ENCODE measurements at places on chromosomes 4 and X.

DNA sequence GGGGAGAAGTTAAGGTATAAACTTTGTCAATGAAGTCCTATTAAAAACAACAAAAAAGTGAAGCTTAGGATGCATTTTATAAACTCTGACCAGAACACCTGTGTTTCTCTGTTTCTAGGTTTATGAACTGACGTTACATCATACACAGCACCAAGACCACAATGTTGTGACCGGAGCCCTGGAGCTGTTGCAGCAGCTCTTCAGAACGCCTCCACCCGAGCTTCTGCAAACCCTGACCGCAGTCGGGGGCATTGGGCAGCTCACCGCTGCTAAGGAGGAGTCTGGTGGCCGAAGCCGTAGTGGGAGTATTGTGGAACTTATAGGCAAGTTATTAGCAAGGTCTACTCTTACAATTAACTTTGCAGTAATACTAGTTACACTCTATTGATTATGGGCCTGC, 46.6 kb downstream of the HTT start:
- no peak for DNase-seq

- DNase-seq = no peak
These were observed 25.7 kb upstream of the SHISA3 start for GRCh38 chr4:42371305-42372252.

GRCh38 chr4:16660656-16661055, 237.8 kb downstream of the LDB2 start:
- no peak for DNase-seq

GRCh38 chrX:17403189-17403691, 28.2 kb downstream of the NHS start:
- no peak for DNase-seq

- no peak for DNase-seq
These were observed 123.2 kb downstream of the TRIML1 start for GRCh38 chr4:188262464-188262863.

- DNase-seq = no peak
These were observed 128.0 kb downstream of the ANAPC4 start for GRCh38 chr4:25504932-25505636.

DNA sequence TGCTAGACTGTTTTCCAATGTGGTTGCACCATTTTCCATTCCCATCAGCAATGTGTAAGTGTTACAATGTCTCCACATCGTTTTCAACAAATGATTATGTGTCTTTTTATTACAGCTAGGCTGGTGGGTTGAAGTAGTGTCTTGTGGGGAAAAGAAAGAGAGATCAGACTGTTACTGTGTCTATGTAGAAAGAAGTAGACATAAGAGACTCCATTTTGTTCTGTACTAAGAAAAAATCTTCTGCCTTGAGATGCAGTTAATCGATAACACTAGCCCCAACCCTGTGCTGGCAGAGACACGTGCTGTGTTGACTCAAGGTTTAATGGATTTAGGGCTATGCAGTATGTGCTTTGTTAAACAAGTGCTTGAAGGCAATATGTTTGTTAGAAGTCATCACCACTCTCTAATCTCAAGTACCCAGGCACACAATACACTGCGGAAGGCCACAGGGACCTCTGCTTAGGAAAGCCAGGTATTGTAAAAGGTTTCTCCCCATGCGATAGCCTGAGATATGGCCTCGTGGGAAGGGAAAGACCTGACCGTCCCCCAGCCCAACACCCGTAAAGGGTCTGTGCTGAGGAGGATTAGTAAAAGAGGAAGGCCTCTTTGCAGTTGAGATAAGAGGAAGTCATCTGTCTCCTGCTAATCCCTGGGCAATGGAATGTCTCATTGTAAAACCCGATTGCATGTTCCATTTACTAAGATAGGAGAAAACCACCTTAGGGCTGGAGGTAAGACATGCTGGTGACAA, 23.0 kb upstream of the UGT2B15 start:
- no peak for DNase-seq
